ENCODE measurements at places on chromosomes 3 and 15.

- DNase-seq, result no peak
Measured at GRCh38 chr3:7798276-7798675, 703.3 kb upstream of the LMCD1 start.

- no peak for DNase-seq
Measured at GRCh38 chr3:142962520-142963233, 797 bp downstream of the PAQR9 start.

DNA sequence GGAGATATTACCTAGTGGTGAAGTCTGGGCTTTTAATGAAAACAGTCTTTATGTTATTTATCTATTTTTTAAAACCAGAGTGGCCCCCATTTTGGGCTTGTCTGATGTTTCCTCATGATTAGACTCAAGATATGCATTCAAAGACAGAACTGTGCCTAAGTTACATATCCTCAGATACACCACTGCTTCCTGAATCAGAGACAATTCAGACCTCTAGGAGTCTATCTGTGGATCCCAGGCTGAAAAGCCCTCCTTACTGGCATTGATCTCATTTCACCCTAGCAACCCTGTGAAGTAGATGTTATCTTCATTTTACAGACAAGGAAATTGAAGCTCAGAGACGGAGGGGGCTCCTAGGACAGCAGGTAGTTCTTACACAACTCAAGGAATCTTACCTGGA, 16.8 kb upstream of the TGM5 start:
- DNase-seq, result no peak

DNA sequence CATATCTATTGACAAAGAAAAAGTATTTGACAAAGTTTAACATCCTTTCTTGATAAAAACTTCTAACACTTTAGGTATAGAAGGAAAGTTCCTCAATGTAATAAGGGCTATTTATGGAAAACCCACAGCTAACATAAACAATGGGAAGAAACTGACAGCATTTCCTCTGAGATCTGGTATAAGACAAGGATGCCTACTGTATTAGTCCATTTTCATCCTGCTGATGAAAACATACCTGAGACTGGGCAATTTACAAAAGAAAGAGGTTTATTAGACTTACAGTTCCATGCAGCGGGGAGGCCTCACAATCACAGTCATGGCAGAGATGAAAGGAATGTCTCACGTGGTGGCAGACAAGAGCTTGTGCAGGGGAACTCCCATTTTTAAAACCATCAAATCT, 17.8 kb upstream of the CLDN1 start:
- peak; percentile 35 for DNase-seq

GRCh38 chr3:55624238-55624637, 137.1 kb upstream of the WNT5A start:
- peak; percentile 39 for DNase-seq

DNA sequence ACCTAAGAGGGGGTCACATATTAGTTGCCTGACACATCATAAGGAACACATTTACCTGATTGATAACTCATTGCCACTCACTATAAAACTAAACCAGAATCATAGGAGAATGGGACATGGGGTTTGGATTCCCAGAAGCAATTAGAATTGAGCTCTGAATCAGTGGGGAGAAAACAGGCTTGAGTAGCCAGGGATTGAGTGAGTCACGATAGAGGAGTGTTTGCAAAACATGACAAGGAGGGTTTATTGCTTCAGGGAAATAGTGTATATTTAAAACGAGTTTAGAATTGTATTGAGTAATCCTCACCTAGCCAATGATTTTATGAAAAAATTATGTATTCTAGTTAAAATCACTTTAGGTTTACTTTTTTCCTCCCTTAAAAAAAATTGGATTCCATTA, 101.1 kb upstream of the THRB start:
- peak; percentile 45 for DNase-seq
